Left cardiac atrium (tissue), 4 donors: ENCODE measurements at places on chromosomes 4 and X. TPM values are rescaled to one million over a fixed set of nuclear protein-coding genes. Genes with fewer than 3 reads are reported as not detected.

Gene SLC34A2
- total RNA-seq = 0.18 TPM

Gene RBM10
- 23.9 TPM for total RNA-seq

Gene NLGN3
- total RNA-seq = 0.52 TPM

Gene MANBA
- 22.2 TPM for total RNA-seq

DNA sequence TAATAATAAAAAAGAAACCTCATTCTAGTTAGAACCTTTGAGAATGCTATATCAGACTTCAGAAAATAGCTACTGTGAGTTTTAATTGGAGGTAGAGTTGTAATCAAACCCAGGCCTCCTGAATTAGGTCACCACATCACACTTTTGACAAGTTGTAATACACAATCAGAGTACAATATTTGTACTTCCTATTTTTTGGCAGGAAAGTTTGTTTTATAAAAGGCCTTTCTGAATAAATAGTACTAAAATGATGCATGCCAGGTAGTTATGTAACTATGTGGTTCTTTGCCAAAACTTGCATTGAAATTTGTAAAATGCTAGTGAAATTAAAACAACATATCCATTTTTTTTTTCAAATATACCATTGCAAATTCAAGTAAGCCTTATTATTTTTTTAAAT lies 26.8 kb downstream of the ADH7 start:
- no peak for DNase-seq

DNA sequence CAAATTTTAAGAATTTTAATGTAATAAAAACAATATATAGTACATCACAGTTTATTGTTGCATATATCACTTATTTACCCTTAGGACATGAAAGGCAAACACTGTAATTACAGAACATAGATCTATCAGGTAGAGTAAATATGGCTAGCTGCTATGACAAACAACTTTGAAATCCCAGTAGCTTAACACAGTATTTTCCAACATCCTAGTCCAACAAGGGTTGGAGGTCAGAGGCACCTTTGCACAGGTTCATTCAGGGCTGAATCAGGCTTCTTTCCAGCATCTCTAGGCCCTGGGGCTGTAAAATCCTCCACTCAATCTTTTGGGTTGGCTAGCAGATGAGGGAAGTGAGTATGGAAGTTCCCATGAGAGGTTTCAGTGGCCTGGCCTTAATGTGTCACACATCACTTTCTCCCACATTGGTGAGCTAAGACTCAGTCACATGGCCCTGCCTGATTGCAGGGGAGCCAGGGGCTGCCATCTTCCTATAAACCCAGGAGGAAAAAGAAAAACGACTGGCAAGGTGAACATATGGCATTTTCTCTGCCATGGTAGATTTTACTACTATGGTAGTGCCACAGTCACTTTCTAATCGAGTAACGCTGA lies 32.9 kb downstream of the HERC6 start:
- no peak for DNase-seq

- no peak for DNase-seq
These were observed 19.4 kb upstream of the AGA start for GRCh38 chr4:177461606-177462005.

- DNase-seq = no peak
These were observed 2.2 kb downstream of the NMU start for GRCh38 chr4:55633903-55634302.

GRCh38 chr4:92520563-92520962 lies 216.8 kb downstream of the GRID2 start:
- DNase-seq = no peak

GRCh38 chrX:16695079-16695676 lies 17.3 kb downstream of the CTPS2 start:
- DNase-seq = peak; percentile 62

GRCh38 chrX:54452920-54453319 lies 12.7 kb downstream of the TSR2 start:
- no peak for DNase-seq

DNA sequence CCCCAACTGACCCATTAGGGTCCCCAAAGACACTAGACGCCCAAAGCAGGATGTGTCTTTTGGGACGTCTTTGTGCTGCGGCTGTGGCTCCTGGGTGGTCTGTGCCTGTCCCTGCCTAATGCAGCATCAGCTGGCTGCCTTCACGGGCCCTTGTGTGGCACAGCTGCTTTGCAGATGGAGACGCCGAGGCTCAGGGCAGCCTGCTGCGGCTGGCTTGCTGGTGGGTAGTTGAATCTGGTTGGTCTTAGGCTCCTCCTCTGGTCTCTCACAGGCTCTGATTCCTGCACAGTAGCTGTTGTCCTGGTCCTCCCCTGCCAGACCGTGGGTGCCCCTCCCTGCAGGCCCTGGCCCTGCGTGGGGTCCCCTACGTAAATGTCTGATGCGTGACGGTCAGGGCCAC lies 8.1 kb downstream of the CPZ start:
- DNase-seq = no peak
